ENCODE measurements at places on chromosomes 7 and 10.

GRCh38 chr10:99551158-99551557, 18.4 kb downstream of the NKX2-3 start:
- peak; percentile 50 for DNase-seq

DNA sequence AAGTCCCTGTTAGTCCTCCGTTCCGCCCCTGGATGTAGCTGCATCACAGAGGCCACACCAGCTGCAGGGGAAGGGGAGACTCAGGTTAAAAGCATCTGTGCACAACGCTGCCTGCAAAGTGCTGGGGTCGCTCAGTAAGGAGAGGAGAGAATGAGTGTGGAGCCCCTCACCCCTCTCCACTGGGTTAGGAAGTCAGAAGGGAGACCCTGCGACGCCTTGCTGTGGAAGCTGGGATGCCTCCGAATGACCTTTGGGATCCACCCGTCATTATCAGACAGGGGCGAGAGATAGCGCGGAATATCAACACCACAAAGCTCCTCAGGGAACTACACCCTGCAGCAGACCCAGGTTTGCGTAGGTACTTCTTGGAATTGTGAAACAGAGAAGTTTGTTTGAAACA, 167.7 kb upstream of the SHH start:
- DNase-seq: no peak

GRCh38 chr7:31688996-31689395, 2.0 kb downstream of the PPP1R17 start:
- DNase-seq: no peak

GRCh38 chr10:49667991-49668390, 11.5 kb upstream of the C10orf53 start:
- DNase-seq: no peak

DNA sequence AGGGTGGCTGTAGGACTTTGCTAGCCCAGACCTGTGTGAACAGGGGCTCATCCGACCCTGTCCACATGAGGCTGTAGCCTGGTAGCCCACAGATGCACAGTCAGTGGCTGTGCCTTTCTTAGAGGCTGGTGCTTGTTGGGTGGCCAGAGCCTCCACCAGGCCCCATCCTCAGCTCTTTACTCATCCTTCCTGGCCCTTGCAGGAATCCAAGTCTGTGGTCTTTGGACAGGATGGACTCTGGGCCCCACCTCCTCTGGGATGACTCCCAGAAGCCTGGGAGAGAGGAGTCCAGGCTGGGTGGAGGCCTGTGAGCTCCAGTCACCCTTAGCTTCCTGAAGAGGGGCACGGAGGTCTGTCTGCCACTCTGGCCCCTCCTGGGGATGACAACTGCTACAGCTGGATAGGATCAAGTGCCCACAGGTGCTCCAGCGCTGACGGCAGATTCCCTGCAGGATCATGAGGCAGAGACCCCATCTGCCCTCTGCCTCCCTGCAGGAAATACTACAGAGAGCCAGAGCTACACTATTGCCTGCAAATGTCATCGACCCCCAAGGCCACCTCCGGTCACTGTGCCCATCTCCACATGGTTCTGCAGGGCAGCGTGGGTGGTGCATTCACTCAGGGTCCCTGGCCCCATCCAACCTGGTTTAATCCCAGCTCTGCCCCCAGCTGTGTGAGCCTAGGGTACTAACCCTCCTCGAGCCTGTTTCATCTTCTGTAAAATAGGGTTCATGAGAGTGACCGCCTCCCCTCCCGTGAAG, 114.5 kb downstream of the PTPN20 start:
- DNase-seq: no peak

- no peak for DNase-seq
These were observed 185.4 kb downstream of the CACNA2D1 start for GRCh38 chr7:82258181-82258580.

- DNase-seq: no peak
These were observed 61.6 kb upstream of the SRPK2 start for GRCh38 chr7:105450177-105450861.

DNA sequence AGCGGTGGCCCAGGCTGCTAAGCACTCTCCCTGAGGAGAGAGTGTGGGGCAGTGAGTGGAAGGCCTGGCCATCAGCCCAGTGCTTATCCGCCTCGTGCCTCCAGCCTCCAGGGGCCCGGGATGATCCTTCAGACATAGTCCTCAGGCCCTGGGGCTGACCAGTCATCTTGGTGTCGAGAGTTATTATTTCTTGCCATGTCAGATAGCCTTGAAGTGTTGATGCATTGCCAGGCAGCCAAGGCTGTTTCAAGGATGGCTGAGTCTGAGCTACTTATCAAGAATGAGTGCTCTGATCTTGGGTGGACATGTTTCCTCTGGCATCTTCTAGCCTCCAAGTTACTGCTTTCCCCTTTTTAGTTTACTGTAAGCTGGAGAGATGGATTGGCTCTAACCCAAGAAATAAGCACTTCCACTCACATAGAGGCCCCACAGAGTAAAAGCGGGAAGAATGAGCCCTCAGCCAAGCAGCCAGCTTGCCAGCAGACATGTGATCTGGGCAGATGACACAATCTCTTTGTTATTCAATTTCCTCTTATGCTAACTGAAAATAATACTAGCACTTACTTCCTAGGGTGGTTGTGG, 136.5 kb upstream of the NAMPT start:
- peak; percentile 75 for DNase-seq

DNA sequence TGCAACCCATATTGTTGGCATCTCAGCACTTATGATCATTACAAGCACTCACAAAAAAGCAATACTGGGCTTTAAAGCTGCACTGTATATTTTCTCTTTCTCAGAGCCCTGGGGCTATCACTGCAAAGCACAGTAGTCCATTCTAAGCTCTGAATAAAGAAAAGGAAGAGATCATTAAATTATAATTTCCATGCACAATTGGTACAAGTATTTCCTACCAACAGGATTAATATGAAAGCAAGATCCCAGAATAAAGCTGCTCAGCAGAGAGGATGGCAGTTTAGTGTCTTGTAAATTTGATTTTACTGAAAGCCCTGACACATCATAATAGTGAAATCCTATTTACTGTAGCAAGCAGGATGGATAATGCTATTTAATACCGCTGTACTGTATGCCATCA, 205.3 kb downstream of the CHCHD3 start:
- DNase-seq: no peak

DNA sequence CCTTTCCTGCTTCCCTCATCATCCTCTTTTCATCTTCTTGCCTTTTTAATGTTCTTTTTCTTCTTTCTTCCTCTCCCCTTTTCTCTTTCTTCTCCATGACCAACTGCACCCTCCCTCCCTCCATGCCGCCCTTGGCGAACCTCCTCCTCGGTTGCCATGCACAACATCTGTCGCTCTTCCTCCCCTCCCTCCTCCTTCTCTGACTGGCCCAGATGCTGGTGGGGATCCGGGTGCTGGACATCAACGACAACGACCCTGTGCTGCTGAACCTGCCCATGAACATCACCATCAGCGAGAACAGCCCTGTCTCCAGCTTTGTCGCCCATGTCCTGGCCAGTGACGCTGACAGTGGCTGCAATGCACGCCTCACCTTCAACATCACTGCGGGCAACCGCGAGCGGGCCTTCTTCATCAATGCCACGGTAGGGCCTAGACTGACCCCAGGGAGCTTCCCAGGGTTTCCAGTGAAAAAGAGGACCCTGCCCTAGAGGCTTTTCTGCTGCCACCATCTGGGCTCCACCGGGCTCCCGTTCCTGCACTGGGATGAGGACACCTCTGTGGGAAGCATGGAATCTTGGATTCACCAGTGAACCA, 11.5 kb upstream of the VSIR start:
- no peak for DNase-seq
